AG04449 (cell line): ENCODE measurements at places on chromosomes 16 and 17.

DNA sequence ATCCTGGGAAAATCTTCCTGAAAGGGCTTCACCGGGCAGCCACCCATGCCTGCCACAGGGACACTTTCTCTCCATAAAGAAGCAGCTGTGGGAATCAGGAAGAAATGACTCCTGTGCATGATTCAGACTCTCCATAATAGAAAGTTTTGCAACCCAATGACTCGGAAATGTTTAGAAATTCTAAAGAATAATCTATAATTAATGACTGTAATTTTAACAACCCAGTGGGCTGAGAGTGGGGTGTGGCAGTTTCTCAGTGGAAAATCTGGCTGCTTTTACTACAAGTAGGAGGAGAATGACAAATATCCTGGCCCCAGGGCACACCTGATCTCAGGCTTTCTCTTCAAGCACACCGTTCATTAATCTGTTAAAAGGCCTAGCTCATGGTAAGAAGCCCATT is 25.7 kb downstream of the IRF8 start:
- no peak for DNase-seq

- no peak for DNase-seq
These were observed 13.4 kb upstream of the SRSF1 start for GRCh38 chr17:58020401-58020800.

GRCh38 chr16:4339455-4339854 is 11.7 kb downstream of the PAM16 start:
- no peak for DNase-seq

DNA sequence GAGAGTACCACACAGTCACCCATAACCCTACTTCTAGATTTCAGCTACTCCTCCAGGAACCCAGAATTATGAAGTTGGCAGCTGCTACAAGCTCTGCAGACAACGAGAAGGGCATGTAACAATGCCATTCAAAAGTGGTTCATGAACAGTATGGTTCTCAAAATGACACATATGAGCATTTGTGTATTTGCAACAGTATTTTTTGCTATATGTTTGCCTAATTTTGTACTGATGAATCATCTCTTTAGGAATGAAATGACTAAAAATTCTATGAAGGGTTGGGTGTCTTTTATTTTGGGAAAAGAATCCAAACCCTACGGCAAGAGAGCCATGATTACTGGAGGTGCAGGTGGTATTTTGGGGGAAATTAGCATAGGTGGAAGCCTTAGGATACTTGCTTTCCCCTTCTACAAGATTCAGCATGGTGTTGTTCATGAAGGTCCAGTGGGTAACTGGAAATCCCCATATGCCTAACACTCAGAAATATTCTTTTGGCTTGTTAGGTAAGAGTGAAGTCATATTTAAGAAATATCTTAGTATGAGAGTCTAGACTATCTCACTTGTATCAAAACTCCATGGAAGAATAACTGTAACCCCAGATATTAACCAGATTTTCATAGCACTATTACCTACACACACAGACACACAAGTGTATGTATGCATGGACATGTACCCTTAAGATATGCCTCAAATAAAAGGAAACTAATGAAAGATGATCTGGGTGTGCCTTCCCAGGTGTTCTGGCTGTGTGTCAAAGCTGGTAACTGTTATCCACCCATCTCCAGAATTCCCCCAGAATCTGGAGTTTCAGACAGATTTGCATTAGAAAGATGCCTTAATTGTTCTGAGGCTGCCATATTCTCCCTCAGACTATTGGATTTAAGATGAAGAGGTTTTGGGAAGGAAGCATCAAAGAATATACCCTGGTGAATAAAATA is 688.2 kb upstream of the SOX9 start:
- no peak for DNase-seq

DNA sequence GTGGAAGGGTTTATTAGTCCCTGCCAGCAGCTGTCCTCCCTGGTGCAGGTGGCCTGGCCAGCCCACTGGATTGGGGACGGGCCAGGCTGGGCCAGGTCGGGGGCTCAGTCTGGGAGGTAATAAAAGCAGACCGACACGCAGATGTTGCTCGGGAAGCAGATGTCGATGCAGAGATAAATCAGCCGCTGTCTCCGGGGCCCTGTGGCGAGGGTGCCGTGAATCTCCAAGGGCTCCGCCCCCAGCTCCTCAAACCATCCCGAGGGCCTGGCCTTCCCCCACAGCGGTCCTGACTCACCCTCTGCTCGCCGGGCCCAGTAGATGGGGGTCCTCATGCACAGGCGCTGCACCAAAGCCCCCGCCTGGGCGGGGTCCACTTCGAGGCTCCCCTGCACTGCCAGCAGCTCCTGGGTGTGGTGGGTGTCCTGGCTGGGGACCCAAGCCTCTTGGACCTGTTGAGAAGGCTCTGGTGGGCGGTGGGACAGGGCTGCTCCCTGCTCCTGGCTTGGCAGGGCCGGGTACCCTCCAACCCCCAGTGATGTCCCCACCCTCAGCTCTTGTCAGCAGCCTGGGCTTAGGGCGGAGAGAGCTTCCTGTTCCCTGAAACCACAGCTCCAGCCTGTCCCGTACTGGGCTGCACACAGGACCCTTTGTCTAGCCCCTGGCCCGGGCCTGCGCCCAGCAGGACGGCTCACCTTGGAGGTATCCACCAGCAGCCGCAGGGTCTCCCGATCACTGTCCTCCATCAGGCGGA is 1.2 kb downstream of the BRICD5 start:
- DNase-seq, result no peak

- DNase-seq, result no peak
These were observed 70.2 kb upstream of the NETO2 start for GRCh38 chr16:47213761-47214440.

GRCh38 chr17:8909586-8910270 is 42.3 kb upstream of the PIK3R6 start:
- DNase-seq, result no peak

- DNase-seq, result no peak
These were observed 6.9 kb upstream of the GJD3 start for GRCh38 chr17:40371261-40371929.

DNA sequence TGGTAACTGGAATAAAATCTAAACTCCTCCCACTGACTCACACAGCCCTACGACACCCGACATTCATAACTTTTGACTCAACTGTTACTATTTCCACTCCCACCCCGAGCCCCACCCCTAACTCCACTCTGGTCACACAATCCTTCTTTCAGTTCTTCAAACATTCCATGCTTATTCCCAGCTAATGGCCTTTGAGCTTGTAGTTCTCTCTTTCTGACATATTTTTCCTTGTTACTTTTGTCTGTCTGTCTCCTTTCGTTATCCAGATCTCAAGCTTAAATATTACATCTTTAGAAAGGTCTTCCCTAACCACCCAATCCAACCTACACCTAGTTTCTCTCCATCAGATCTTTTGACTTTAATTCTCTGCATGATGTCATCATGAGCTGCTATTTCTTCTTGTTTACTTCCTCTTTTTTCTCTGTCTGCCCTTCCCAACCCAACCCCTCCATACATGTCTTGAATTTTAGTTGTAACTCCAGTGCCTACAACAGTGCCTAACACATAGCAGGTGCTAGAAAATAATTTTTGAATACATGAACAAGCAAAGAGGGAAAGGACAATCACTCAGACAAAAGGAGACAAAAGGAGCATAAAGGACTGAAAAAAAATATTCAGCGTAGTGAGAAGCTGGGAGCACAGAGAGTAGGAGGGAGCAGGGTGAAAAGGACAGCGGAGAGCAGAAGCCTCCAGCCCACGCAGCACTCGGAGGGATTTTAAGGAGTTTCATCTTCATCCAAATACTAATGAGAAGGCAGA is 65.2 kb upstream of the SMIM36 start:
- no peak for DNase-seq

DNA sequence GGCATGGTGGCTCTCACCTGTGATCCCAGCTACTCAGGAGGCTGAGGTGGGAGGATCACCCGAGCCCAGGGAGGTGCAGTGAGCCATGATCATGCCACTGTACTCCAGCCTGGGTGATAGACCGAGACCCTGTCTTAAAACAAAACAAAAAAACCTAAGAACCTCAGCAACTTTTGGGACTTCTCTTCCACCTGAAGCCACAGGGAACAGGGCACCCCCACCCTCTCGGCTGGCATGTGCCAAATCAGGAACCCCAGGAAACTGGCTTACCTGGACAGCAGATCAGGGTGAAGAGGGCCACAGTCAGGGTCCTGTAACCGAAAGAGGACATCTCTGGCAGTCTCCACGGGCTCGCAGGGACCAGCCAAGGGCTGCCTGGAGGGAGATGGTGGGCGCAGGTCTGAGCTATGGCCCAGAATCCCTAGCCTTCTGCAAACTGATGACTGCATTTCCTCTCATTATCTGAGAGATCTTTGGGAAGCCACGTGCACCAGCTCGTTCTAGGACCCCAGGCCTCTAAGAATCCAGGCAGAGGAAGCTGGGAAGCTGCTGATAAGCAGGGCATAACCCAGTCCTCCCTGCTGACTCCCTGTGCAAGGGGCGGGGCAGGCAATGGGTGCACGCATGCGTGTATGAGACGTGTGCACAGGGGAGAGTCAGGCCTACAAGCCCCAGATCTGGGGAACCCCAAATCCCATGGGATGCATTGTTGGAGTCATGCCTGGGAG is 8.4 kb downstream of the PRR29 start:
- DNase-seq, result no peak

- DNase-seq, result no peak
These were observed 62.4 kb downstream of the BAIAP2 start for GRCh38 chr17:81097134-81097942.

GRCh38 chr17:42878924-42879595 is 21.5 kb upstream of the G6PC1 start:
- DNase-seq, result no peak

DNA sequence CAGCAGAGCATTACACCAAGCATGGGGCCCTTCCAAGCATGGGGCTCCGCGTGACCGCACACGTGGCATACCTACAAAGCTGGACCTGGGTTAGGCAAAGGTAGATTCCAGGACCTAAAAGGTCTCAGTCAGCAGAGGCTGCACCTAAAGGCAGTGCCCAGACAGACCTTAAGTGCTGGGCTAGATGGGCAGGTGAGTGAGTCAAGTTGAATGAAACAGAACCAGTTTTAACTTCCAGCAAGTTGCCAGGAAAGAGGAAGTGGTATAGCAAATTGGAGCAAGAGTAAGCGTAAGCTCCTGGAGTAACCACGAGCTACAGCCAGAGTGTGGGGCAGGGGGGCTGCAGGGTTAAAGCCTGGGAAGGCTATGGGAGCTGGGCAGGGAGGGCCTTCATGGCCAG is 49.5 kb downstream of the SRCIN1 start:
- no peak for DNase-seq

- no peak for DNase-seq
These were observed 18.6 kb downstream of the CD7 start for GRCh38 chr17:82298538-82299421.
